Ovary (tissue), 10 donors: ENCODE measurements at places on chromosomes 3 and 15.
A peak's percentile ranks its signal among the peaks of the same experiment; 100 is the strongest.

DNA sequence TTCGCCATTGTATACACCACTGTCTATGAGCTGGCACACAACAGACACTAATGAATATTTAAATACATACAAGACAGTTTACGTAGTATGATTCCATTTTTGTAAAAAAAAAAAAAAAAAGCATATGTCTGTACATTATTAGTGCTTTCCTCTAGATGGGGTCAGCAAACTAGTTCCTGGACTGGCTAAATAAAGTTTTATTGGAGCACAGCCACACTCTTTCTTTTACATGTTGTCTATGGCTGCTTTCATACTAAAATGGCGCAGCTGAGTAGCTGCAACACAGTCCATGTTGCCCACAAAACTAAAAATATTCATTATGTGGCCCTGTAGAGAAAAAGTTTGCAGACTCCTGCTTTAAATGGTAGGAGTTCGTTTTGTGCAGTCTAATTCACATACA, 70.7 kb upstream of the FRMD4B start:
- DNase-seq: no peak

GRCh38 chr15:46786590-46787285, 930.6 kb upstream of the SEMA6D start:
- DNase-seq: no peak

GRCh38 chr3:153247331-153248330, 85.6 kb downstream of the RAP2B start:
- no peak for DNase-seq

GRCh38 chr3:57383406-57383805, 90.9 kb upstream of the ASB14 start:
- no peak for DNase-seq

DNA sequence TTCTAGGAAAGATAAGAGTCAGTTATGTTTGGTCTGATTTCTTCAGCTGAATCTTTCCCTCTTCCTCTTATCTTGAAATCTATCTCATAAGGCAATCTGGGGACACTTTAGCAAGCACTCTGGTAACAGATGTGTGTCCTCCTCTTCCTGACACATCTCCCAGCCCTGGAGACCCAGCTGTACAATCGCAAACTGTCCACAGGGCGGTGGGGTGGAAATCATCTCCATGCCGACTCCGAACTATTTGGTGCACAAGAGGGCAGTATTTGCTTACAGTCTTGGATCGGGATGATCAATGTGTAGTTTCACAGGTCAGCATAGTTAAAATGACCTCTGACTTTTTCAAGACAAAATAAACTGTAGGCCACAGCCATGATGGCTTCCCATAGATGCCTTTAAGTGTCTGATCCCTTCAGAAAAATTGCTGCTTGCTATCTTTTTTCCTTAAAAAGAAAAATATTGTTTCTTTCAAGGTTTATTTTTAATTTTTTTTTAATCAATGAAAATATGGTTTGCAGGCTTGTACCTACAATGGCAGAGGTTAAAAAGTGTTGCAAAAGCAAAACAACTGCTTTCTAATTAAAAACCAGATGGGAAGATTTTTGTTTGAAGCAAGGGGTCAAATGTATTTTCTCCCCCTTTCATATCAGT, 17.7 kb downstream of the EEFSEC start:
- peak; percentile 65 for DNase-seq

DNA sequence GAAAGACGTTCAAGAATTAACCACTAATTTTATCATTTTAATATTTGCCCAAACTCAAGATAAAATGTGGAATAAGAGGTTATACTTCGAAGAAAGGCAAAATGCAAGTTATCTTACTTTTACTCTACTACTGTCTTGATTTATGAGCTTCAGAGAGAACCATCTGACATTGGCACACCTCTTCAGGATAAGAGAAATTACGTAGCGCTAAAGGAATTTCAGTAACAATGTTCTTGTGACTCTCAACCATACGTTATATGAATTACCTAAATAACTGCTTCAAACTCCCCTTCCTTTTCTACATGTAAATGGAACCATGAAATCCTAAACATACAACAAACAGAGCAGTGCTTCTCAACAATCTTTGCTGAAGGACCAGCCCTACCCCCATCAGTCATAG, 96.8 kb downstream of the ZNF385D start:
- no peak for DNase-seq

DNA sequence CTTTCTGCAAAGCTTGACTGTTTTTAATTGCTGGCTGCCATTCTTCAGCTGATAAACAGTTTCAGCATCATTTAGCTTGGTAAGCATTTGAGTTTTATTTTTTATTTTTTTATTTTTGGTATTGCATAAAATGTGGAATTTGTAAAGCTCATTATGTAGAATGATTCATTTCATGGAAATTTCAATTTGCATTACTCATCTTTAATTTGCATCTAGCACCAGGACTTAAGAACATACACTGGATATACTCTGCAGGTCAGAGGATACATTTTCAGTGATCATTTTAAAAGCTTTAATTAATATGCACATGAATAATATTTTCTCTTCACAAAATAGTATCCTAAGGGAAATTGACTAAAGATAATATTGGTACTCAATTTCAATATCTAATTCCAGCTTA, 732.4 kb upstream of the BCHE start:
- no peak for DNase-seq

- no peak for DNase-seq
Measured at GRCh38 chr15:29638781-29639180, 183.5 kb downstream of the TJP1 start.

DNA sequence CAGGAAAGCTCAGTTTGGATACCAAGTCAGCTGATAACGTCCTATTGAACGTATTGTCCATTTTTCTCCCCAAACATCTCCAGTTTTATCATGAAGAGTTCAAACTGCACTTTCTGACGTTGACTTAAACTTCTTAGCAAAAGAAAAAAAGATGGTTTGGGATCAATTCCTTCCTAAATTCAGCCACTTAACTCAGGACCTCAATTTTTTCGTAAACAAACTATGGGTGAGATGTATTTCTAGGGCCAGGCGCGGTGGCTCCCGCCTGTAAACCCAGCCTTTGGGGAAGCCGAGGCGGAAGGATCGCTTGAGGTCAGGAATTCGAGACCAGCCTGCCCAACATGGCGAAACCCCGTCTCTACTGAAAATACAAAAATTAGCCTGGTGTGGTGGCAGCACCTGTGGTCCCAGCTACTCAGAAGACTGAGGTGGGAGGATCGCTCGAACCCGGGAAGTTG, 464 bp upstream of the MRPS25 start:
- no peak for DNase-seq

DNA sequence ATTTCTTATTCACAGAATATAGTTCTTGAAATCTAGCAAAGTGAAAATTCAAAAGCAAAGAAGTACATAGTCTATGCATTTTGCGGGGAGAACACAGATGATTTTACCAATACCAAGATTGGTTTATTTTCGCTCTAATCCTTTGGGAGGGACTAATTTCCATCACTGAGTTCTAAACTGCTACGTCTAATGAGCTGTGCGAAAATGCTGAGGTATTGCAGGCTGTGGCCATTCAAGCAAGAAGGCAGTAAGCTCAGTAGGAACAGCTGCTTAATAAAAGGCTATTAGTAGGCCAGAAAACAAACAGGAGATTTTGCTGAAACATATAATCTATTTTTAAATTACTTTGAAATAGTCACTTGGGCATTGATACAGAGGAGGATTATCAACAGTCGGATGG, 379.0 kb downstream of the CNTN4 start:
- DNase-seq: no peak

GRCh38 chr15:84947947-84948830, 33.5 kb upstream of the PDE8A start:
- peak; percentile 30 for DNase-seq

- DNase-seq: no peak
Measured at GRCh38 chr3:43879166-43879565, 188.4 kb downstream of the ABHD5 start.

DNA sequence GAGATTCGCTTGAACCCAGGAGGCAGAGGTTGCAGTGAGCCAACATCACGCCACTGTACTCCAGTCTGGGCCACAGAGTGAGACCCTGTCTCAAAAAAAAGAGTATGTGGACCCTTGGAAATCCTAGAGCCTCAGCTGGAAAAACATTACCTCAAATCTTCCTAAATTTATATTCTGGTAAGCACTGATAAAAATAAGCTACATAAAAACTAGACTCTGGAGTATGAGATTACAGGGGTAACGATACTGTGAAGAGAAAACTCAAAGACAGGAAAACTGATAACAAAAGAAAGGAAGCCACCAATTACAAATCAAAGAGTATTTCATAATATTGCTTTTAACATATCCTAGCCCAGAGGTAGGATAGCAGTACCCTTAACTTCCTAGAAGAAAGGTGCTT, 30.3 kb downstream of the SETD2 start:
- DNase-seq: no peak

DNA sequence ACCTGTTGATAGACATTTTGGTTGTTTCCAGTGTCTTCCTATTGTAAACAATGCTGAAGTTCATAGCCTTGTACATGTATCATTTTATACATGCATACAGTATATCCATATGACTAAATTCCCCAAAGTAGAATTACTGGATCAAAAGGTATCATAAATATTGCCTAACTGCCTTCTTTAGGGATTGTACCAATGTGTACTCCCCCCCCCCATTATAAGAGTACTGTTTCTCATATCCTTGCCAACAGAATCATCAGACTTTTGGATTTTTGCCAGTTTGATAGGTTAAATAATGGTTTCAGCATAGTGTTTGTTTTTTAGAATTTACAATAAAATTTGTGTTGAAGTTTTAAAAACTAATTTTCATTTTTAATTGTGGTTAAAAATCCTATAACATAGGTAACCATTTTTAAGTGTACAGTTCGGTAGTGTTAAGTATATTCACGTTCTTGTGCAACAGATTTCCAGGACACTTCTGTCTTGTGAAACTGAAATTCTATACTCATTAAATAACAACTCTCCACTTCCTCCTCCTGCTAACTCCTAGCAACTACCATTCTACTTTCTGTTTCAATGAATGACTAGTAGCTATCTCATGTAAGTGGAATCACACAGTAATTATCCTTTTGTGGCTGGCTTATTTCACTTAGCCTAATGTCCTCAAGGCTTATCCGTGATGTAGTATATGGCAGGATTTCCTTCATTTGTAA, 30.8 kb upstream of the MAP3K13 start:
- DNase-seq: no peak

GRCh38 chr3:112640930-112641801, at the start of gene CCDC80:
CCDC80 (minus strand) TSS chr3:112641143; CDS start chr3:112639905, 1,238 bp downstream.
- peak; percentile 53 for DNase-seq

GRCh38 chr15:70625438-70625837, 137.9 kb downstream of the UACA start:
- no peak for DNase-seq

GRCh38 chr3:81390796-81391195, 370.6 kb downstream of the GBE1 start:
- no peak for DNase-seq

DNA sequence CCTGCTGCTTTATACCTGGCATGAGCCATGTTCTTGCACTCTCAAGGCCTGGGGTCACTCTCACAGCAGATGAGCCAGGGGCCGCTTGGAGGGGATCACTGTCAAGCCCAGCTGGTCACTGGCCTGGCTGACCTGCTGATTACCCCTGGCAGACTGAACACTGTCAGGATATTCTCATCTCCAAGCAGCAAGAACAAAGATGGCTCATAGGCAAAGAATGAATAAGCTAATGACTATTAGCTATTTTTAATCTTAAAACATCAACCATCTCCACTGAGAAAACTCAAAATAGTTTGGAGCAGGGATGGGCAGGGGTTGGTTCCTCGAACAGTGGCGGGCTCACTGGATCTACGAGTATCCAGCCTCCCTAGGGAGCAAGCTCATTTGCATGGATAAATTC, 64.4 kb upstream of the ACAN start:
- DNase-seq: no peak

DNA sequence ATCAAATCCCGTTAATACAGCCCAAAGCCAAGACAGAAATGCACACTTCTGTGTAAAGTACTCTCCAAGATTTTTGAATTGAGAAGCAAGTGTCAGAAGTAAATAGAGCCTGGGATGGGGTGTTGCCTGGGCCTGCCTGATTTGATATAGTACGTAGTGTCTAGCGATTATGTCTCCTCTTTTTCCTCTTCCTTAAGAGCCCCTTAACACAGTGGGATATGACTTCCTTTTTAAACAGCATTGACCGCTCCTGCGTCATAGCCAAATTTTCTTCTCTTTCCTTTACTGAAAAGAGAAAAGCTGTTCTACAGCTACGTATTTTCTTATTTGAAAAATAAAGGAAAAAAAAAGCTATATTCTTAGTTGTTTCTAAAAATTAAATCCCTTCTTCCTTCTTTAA, 97.7 kb downstream of the PLCL2 start:
- DNase-seq: no peak

GRCh38 chr3:143445118-143445517, 325.5 kb downstream of the CHST2 start:
- DNase-seq: no peak

DNA sequence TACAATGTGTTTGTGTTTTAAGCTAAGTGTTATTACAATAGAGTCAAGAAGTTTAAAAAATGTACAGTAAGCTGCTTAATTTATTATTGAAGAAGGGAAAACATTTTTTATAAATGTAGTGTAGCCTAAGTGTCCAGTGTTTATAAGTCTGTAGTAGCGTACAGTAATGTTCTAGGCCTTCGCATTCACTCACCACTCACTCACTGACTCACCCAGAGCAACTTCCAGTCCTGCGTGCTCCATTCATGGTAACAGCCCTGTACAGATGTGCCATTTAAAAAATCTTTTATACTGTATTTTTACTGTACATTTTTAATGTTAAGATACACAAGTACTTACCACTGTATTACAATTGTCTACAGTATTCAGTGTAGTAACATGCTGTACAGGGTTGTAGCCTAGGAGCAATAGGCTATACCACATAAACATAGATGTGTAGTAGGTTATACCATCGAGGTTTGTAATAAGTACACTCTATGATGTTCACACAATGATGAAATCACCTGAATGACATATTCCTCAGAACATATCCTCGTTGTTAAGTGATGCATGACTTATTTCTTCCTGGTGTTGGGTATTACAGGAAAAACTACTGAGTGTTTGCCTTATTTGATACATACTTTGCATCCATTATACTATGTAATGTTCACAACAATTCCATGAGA, 156.6 kb upstream of the NUDT16 start:
- DNase-seq: no peak

DNA sequence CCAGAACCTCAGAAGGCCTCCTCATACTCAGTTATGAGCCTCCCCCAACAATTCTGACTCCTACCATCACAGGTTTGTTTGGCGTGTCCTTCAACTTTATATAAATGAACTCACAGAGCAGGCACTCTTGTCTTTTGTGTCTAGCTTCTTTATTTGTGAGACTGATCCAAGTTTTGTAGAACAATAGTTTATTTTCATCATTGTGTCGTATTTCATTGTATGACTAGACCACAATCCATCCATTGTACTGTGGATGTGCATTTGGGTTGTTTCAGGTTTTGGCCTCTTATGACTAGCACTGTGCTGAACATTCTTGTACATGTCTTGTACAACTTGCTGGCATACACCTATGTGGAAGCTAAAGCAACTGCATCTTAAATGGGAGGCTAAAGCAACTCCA, 292.8 kb upstream of the LYSMD4 start:
- DNase-seq: no peak

GRCh38 chr15:91973481-91973880, 120.0 kb downstream of the SLCO3A1 start:
- no peak for DNase-seq
